Astrocyte of the spinal cord (primary cell): ENCODE measurements at places on chromosomes 16 and 17.

GRCh38 chr17:19016297-19016696, 11.7 kb upstream of the FAM83G start:
- no peak for DNase-seq

- no peak for DNase-seq
Observed at GRCh38 chr16:11587643-11588247, 1.0 kb upstream of the LITAF start.

DNA sequence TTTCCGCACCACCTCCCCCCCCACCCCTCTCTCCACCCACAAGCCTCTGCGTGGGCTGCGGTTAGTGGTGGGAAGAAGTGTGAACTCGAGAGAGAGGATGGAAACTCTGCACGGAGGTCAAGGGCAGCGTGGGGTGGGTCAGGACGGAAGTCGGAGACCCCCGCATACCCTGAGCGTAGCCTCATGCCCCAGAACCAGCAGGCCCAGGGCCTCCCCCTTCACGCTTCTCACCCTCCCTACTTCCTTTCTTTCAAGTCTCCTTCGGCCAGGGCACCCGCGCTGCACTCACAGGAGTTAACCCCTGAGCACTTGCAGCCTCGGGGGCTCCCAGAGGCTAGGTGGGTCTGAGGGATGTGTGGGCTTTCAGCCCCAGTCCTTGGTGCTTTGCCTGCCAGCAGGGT, 9.2 kb downstream of the TBKBP1 start:
- DNase-seq: no peak

- no peak for DNase-seq
Observed at GRCh38 chr16:28478506-28479180, 6.5 kb upstream of the NPIPB7 start.
